ENCODE measurements at places on chromosomes 2 and 18.

DNA sequence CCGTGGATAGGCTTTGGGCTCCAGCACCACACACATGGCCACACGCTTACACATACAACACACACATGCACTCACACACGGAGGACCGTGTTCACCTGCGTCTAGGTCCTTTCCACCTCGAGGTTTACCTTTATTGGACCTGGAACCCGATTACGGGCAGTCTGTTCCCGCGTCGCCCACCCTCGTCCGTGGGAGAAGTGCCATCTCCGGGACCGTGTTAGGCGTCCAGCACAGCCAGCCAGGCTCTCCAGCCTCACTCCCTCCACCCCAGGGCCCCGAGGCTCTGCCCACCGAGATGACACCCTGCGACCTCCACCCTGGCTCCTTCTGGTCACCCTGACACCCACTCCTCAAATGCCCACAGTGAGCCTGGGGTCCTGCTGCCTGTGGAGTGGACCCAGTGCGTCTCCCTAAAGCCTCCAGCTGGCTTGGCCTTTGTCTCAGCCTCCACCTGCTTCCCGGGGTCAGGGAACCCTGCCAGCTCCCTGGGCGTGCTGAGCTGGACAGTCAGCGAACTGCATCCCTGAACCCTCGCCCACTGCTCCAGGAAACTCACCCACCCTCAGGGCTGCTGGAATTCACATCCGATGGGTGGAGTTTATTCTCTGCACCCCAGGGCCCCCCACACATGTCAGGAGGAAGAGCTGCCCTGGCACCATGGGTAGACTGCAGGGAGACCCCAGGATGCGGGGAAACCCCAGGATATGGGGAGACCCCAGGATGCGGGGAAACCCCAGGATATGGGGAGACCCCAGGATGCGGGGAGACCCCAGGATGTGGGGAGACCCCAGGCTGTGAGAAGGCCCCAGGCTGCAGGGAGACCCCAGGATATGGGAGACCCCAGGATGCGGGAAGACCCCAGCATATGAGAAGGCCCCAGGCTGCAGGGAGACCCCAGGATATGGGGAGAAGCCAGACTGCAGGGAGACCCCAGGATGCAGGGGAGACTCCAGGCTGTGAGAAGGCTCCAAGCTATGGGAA, 33.0 kb downstream of the ADI1 start:
- peak; percentile 79 for DNase-seq

- no peak for DNase-seq
Observed at GRCh38 chr18:69980509-69980908, 32.8 kb upstream of the CD226 start.

DNA sequence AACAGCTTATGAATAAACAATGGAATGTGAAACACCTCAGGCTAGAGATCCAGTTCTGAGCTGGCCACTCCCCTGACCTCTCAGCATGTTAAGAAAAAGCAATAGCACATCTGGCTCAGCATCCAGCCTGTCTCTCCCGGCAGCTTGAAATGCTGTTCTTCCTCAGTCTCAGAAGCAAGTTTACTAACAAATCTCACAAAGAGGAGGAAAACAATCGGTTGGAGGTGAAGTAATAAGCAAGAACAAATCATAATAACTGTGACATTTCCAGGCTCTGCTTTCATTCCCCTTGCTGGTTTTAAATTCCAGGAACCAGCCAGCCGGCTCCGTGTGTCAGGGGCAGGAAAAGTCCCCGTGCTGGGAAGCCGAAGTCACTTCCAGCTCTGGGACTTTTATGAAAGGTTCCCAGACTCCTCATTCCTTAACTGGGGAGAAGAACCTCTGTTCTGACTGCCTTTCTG, 133.9 kb upstream of the ARL4C start:
- no peak for DNase-seq

DNA sequence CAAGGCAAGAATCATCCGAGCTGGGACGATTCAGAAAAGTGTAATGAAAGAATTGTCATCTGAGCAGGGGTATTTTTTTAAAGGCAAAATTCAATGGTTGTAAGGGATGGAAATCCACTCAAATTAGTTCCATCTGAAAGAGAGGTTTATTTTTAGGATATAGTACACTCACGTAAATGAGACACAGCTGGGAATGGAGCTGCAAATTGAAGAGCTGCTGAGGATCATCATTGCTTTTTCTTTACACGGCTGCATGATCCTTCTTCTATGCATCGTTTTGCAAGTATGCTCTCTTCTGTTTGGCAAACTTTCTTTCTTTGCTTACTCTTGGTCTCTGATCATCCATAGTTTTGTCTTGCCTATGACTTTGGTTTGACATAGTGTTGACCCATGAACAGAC, 27.4 kb upstream of the CUL3 start:
- DNase-seq, result no peak

DNA sequence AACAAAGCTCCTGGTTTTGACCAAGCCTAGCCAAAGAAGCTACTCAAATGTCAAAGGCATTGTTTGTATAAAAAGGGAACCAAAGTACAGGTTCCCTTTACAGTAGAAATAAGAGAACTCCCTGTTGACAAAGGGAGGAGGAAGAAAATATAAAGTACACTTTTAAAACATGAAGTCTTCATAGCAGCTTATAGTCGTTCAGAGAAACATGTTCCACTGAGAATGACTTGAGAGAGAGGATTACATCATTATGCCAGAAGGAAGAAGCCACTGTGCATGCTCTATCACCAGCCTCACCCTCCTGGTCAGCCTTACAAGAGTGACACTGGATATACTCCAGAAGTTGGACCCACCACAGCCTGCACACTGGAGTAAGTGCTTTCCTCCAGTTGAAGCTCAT, 2.5 kb upstream of the DHRS9 start:
- DNase-seq, result no peak

All from posterior cingulate gyrus (tissue), 11 donors.